Mesenteric fat pad (tissue), 1 donor: ENCODE measurements at places on chromosomes 2 and 18. TPM values are rescaled to one million over a fixed set of nuclear protein-coding genes. Genes with fewer than 3 reads are reported as not detected.

GRCh38 chr18:65464361-65464760, 286.5 kb upstream of the CDH7 start:
- no peak for DNase-seq

- DNase-seq: peak; percentile 91
These were observed 1.3 kb upstream of the GPC1 start for GRCh38 chr2:240433973-240434727.

DNA sequence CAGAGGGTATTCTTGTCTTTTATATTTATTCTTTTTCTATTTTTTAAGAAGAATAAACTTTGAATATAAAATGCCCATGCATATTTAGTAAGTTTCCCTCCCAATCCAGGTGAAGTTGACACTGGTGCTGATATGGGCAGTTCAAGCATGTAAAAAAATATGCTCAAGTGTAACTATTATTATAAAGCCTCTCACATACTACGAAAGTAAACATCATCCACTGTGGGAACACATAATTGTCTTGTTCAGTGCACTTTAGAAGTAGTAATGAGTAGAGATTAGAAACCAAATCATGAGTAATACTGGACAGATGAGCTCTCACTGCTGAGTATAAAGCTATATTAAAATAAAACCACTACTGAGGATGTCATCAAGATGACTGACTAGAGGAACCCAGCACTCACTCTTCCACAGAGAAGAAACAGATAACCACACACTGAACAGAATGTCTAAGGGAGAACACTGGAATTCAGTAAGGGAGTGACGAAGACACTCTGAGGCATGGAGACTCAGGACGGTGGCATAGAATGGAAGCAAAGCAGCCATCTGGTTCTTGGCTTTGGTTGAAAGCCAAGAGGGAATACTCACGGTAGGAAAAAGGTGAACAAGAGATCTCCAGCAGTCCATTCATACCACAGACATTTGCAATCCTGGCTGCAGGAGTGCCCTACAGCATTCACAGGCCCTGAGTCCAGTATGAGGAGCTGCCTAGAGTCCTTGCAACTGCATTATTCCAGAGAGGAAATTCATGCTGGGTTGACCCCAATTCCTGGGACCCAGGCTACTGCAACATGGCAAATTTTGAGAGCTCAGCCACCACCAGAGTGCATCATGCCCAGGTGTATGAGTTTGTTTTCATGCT, 9.5 kb upstream of the FAM110C start:
- no peak for DNase-seq

GRCh38 chr18:68427951-68428401, 286.9 kb downstream of the TMX3 start:
- no peak for DNase-seq

DNA sequence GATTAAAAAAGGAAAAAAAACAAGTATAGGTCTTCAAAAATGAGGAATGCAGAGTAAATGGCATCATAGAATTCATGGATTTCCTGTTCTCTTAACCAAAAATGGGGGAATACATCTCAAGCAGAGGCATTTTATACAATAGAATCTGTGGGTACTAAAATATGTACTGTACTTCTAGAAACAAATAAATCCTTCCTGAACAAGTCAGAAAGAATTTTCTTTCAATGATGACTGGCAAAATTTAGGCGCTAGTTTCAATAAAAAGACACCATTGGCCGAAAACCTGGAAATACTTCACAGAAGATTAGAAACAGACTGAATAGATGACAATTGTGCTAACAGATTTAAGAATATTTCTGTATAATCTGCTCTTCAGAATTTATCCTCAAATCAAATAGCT, 15.1 kb downstream of the TRAK2 start:
- DNase-seq: no peak

DNA sequence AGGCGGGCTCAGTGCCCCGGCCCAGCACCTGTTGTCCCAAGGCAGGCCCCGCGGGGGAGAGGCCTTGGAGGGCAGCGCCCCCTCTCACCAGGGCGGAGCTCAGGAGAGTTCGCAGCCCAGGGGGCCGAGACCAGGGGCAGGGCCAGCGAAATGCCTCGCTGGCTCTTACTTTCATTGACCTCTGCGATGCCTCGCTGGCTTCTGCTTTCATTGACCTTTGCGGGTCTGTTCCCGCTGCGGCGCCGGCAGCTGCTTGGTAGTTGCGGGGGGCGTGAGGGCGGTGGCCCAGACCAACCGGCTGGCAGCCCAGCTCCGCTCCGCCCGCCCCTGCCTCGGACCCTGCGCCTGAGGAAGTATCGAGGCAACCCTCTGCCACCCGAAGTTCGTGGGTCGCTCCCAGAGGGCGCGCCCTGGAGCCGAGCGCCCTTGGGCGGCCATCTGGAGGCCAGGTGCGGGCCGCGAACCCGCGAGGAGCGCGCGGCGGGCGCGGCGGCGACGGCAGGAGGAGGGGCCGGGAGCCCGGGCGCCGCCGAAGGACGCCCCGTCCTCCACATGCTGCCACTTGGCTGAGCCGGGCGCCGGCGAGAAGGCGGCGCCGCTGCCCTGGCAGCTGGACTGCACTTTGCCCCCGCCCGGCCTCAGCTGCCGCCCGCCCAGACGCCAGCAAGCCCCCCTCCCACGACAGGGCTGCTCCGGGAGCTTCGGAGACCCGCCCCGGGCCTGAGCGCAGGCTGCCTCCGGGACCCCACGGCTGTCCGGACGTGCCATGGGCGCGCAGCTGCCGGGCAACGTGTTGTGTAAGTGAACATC, 118.0 kb upstream of the MSTN start:
- peak; percentile 90 for DNase-seq

- DNase-seq: no peak
These were observed 315.9 kb downstream of the DSEL start for GRCh38 chr18:67200665-67201064.

DNA sequence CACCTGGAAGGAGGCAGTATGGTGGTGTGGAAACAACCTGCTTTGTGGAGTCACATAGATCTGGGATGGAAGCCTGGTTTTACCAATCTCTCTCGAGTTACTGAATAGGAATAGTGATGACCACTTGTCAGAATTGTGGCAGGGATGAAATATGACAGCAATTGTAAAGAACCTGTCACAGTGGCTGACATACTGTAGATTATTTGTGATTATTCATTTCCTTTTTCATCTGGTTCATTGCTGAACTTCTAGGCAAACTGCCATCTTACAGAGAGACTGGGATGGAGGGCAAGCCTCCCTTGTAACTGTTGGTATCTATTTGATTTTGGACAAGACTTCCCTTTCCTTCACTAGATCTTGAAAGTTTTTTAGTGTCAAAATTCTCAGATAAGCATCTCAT, 42.0 kb downstream of the FMNL2 start:
- no peak for DNase-seq

DNA sequence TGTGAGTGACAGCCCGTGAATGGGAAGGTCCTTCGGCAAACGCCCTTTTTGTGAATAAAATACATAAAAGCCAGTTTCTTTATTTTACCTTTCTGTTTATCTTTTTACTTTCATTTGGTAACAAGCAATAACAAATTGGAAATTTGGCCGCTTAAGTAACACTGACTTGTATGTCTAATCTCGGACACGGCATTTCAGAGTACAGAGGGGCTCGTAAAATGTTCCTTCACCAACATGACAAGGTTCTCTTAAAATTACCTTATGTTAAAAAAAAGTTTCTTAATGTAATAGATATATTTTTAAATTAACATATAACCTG, 558 bp upstream of the NEMP2 start:
- no peak for DNase-seq

DNA sequence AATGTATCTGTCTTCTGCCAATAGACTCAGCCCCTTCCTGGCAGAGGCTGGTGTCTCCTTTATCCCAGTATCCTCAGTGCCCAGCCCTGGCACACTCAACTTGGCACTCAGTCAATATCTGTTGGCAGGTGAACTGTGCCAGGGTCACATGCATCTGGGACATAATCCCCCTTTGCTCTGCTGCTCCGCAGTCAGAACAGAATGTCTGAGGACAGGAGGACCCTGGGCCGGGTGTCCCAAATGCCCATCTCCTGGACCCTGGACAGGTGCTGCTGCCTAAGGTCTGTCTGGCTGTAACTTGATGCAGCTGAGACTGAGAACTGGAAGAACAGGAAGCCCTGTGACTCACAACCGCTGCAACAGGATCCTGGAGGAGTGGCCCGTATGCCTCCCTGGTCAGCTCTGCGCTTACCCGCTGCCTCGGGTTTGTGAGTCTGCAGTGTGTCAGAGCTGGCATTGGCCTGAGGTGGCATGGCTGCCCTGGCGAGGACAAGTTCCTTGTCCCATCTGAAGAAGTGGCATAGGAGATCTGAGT, 11.4 kb downstream of the HK2 start:
- DNase-seq: peak; percentile 91

DNA sequence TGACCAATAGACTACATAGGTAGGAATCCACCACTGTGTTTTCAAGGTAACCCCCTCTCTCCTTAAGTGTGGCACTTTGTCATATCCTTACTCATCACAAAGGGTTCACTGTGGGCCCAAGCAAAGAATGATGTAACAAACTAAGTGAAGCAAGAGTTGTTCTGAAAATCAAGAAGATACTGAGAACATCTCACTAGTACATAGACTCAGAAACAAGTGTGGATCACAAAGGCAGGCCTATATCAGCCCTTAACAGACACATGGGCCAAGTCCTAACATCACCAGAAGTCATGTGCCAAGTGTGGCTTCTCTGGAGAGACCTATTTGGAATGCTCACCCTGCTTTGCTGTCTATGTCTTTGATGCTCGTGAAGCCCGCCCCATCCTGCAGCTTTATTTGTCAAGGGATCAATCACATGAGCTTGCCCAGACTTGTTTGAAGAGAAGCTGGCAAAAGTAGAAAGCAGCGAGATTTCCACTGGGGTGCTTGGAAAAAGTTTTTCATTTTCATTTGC, 131.2 kb upstream of the TTC39C start:
- no peak for DNase-seq

The ZNF514 gene
- 11.7 TPM for total RNA-seq

The GKN1 gene
- total RNA-seq: not detected

The HOXD10 gene
- total RNA-seq: 1.7 TPM

The HNMT gene
- total RNA-seq: 91.4 TPM

The UGT1A10 gene
- total RNA-seq: not detected

The SLC16A14 gene
- 2.5 TPM for total RNA-seq

The ADRA2B gene
- 1.2 TPM for total RNA-seq

The CUL3 gene
- 77.1 TPM for total RNA-seq
